ENCODE measurements at places on chromosomes 3 and 15. TPM values are rescaled to one million over a fixed set of nuclear protein-coding genes. Genes with fewer than 3 reads are reported as not detected.

The CKMT1A gene
- 11.1 TPM for polyA plus RNA-seq

The RTP3 gene
- not detected for polyA plus RNA-seq

The CPB1 gene
- polyA plus RNA-seq, result 3.9 TPM

The SLC35G2 gene
- polyA plus RNA-seq, result 2.3 TPM

The DZIP1L gene
- 1.3 TPM for polyA plus RNA-seq

Measured in aorta (tissue), 5 donors.